Ecto neural progenitor cell (in vitro differentiated cells): ENCODE measurements at places on chromosomes 12 and 14.
A peak's percentile ranks its signal among the peaks of the same experiment; 100 is the strongest.

GRCh38 chr12:85821759-85822158 lies 14.4 kb downstream of the RASSF9 start:
- no peak for DNase-seq

GRCh38 chr12:28189784-28190320 lies 404 bp upstream of the CCDC91 start:
- DNase-seq, result no peak

- DNase-seq, result no peak
Observed at GRCh38 chr12:25256005-25256404, 5.3 kb upstream of the KRAS start.

GRCh38 chr12:9449181-9449580 lies 158.5 kb downstream of the KLRB1 start:
- no peak for DNase-seq

GRCh38 chr12:47551426-47551851 lies 154.4 kb downstream of the RPAP3 start:
- DNase-seq, result no peak

DNA sequence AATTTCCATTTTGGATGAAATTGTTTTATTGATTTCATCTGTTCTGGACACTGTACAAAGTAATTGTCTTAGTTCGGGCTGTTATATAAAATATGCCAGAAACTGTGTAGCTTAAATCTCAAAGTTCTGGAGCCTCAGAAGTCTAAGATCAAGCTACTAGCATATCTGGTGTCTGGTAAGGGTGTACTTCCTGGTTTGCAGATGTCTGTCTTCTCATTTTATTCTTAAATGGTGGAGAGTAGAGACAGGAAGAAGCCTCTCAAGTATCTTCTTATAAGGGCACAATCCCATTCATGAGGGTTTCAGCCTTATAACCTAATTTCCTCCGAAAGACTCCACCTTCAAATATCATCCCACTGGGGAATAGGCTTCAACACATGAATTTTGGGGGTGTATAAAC lies 51.3 kb downstream of the MON2 start:
- no peak for DNase-seq

DNA sequence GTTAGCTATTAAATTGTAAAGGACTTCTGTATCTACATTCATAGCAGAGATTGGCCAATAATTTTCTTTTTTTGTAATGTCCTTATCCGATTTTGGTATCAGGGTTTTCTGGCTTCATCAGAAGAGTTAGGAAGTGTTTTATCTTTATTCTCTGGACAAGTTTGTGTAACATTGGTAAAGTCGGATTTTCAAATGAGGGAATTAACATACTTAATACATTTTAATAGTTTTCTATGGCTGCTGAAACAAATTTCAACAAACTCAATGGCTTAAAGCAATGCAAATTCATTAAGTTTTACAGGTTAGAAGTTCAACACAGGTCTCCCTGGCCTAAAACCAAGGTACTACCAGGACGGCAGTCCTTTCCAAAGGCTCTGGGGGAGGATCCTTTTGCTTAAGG lies 13.2 kb upstream of the SLC8A3 start:
- DNase-seq, result no peak

- no peak for DNase-seq
Observed at GRCh38 chr12:122090759-122091515, 12.4 kb downstream of the MLXIP start.

- no peak for DNase-seq
Observed at GRCh38 chr12:124456652-124457152, 110.7 kb downstream of the NCOR2 start.

DNA sequence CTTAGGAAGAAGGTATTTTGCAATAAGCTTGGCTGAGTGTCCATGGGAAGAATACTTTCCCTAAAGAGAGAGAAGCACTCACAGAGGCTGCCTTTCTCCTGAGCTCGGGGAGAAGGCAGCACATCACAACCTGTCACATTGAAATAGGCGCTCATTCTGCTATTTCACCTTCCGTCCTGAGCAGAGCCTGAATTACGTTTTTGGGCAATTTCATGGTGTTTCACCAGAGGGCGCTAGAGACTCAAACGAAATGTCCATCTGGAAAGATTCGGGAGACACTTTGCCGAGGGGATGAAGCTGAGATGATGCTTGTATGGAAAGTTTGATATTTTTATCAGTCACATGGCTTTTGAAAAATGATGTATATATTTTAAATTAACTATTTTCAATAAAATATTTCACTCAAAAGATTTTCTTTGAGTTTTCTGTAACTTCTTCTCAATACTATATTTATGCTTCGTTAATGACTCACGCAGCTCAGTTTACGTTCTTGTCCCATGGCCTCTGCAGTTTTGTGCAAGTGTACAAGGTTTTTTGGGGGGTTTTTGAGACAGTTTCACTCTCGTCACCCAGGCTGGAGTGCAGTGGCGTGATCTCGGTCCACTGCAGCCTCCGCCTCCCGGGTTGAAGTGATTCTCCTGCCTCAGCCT lies 17.4 kb upstream of the B4GALNT3 start:
- DNase-seq, result peak; percentile 75

DNA sequence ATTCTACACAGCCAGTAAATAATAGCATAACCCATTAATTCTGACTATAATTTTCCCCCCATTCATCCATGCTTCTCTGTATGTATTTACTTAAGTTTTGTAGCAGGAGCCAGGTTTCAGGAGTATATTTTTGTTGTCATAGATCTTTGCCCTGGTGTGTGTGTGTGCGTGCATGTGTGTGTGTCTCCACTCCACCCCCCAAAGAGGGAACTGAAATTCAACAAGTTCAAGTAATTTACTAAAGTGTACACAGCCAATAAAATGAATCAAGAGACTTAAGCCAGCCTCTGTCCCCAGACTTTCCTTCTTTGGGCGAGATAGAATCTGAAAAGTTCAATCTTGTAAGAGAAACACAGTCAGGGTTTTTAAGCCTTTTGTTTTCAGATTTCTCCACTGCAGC lies 792.0 kb downstream of the MED13L start:
- no peak for DNase-seq

DNA sequence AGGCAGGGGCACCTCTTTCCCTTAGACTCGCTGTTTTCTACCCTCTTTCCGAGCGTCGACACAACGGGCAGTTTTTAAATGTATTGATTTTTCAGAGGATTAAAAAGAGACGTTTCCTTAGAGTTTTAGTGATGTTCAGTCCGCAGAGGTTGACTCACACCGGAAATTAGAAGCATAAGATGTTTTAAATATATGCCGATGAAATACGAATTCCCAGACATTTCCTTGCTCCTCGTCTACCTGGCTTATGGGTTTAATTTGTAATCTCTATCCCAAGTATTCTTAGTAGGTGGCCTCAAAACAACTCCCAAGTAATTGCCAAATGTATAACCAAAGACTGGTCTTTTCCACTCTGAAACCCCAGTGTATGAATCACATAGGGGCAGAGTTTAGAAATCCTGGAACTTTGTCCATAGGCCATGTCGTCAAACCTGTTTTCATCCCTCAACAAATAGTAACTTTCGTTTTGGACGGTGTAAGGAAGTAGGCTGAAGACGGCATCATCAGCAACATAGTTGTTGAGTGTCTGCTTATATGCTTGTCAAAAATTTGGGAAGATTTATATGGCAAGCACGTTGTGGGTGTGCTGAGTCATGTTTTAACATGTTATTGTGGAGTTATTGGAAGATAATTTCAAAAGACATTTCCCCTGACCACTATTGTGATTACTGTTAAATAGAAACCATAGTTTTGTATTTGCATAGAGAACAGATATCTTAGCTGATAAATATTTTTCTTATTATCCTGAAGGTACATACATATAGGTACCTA lies 824 bp downstream of the TBK1 start:
- no peak for DNase-seq

DNA sequence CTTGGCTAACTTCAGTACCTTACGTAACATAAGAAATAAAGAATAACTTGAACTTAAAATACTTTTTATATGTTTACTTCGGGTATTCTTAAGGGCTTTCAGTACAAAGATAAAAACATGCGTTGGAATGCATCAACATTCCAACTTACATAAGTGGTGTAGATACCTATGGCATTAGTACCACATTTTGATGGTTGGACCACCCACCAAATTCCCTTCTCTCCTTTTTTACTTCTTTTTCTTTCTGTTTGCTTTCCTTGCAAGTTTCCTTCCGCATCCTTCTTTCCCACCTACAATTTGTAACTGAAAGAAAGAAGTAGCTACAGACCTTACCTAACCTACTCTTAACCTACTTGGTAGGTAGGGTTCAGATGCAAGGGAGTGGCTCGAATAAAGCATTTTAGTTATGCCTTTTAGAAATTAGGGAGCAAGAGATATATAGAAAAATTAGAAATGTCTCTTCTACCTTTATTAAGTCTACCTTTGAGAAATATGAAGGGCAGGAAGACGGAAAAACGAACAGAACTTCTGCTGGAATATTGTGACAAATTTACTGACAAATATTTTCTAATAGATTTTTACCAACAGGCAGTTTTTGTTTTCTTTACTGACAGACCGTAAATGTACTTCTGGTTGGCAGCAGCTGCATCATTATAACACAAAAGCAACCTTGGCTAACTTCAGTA lies 2.1 kb upstream of the ARHGAP5 start:
- no peak for DNase-seq

DNA sequence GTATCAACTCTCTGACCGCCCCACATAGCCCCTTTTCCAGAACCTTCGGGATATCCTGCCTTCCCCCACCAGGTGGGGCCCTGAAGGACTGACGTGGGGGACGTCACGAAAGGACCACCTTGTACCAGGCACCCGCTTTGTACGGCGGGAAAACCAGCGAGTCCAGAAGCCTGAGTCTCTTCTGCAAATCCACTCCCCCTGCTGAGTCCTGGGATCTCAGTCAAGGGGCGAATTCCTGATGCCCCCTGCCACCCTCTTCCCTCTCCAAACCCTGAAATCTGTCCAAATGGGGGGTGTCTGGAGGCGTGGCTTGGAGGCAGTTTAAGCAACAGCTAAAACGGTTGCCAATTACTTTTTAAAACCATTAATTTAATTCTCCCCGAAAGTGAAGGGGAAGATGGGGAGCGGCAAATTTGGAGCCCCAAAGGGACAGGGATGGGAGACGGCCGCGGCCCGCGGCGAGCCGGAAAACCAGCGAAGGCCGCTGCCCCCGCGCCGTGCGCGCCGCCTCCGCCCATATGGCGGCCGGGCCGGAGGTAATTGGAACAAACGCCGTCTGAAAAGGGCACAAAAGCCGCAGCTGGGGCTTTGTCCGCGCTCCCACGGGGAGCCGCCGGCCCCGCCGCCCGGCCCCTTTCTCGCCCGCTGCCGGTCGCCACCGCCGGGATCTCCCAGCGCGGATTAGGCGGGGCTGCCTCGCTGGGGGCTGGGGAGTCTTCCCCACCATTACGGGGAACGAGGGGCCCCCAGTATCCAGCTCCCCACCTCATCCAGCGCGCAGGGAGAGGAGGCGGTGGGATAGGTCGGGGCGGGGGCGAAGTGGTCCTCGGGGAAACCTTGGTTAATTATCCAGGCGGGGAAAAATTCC lies 6.6 kb downstream of the LHX5 start:
- DNase-seq, result peak; percentile 84

DNA sequence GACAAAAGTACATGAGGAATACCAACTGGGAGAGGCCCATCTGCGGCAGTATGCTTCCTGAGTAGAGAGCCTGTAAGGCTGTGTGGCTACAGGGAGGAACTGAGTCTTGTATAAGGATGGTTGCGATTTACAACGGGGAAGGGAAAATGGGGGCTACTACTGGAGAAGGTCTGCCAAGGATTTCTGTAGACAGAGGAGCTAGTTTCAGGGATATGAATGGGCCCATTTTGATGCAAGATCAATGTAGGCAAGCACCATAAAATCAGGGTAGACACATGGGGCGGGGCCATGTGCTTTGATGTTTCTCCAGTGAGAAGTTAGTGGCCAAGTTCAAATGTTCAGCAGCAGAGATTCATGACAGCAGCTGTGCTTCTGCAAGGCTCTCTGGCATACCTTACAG lies 149.4 kb downstream of the GPR65 start:
- no peak for DNase-seq

DNA sequence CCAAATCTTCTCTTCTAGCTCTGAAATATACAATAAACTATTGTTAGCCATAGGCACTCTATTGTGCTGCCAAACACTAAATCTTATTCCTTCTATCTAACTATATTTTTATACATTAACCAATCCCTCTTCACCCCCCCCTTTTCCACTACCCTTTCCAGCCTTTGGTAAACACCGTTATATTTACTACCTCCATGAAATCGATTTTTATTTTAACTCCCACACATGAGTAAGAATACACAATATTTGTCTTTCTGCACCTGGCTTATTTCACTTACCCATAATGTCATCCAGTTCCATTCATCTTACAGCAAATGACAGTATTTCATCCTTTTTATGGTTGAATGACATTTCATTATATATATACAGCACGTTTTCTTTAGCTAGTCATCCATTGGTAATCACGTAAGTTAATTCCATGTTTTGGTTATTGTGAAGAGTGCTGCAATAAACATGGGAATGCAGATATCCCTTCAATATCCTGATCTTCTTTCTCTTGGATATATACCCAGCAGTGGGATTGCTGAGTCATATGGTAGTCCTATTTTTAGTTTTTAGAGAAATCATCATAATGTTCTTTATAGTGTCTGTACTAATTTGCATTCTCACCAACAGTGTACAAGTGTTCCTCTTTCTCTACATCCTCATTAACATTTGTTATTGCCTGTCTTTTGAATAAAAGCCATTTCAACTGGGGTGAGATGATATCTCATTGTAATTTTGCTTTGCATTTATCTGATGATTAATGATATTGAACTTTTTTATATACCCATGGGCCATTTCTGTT lies 34.2 kb upstream of the PLBD1 start:
- DNase-seq, result no peak

DNA sequence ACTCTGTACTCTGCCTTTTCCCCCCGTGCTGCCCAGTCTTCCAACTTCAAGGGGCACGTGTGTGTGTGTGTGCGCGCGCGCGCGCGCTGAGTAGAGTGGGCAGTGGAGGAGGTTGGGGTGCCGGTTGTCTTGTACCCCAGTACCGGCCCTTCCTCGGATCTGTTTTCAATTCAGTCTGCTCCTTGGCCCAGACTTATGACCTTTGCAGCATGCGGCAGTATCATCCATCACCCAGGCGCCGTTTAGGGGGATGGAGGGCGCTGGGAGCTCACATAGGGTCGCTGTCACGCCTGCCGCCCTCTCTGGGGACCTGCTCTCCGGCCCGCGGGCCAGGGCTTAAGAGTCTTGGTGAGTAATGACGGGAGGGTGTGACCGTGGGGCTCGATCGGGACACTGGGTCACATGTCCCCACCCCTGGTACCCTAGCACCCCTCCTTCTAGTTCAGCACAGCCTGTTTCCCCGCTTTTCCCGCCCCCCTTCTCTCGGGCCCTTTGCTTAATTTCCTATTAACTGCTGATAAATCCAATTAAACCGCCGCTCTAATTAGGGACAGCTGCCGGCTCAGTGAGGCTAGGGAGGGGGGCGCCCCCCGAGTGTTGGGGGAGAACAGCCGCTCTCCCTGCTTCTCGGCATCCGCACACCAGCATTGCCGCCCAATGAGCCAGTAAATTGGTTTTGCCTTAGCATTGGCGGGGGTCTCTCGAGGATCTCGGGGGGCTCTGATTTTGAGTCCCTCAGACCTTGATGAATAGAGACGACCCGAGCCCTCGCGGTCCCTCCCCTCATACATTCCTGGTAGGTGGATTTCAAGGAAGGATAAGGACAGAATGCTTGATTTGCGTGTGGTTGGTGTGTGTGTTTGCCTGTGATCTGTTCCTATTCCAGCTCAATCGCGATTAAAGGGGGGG lies 9.3 kb downstream of the STAC3 start:
- peak; percentile 64 for DNase-seq
